Panc1 (cell line): ENCODE measurements at places on chromosomes 7 and 10.

GRCh38 chr7:109939207-109939606 lies 1151.7 kb upstream of the LRRN3 start:
- DNase-seq, result no peak

- DNase-seq, result no peak
Measured at GRCh38 chr7:22066522-22066921, 120.8 kb upstream of the CDCA7L start.

DNA sequence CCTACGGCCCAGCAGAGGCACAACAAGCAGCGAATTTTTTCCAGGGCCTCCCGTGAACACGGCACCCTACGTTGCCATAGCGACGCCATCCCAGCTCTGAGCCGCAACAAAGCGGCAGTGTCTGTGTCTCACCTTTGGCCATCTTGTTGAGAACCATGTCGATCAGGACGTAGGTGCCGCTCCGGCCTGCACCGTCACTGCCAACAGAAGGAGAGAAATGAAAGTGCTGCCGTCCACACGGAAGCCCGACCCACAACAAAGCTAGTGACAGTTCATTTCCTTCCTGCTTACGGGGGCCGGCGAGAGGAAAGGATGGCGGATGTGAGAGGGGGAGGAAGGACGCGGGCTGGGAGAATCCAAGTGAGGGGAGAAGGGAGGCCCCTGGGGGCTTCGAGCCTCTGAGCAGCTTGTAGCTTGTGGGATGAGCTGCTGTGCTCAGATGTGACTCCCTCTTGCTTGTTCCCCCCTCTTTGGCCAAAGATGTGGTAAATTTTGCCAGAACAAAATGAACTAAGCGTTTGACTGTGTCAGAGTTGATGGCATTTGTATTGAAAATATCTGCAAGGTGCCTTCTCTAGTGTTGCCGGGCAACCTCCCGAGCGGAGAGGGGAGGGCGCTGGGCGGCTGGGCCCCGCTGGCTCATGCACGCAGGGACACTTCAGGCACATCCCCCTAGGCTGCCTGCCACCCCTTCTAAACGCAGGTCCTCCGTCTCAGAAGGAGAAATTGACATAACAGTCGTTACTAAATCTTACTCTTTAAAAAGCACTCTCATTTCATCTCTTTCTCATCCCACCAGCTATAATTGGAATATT lies 232.2 kb downstream of the DNAJB6 start:
- no peak for DNase-seq

GRCh38 chr10:66803174-66803573 lies 122.7 kb upstream of the LRRTM3 start:
- DNase-seq, result no peak

DNA sequence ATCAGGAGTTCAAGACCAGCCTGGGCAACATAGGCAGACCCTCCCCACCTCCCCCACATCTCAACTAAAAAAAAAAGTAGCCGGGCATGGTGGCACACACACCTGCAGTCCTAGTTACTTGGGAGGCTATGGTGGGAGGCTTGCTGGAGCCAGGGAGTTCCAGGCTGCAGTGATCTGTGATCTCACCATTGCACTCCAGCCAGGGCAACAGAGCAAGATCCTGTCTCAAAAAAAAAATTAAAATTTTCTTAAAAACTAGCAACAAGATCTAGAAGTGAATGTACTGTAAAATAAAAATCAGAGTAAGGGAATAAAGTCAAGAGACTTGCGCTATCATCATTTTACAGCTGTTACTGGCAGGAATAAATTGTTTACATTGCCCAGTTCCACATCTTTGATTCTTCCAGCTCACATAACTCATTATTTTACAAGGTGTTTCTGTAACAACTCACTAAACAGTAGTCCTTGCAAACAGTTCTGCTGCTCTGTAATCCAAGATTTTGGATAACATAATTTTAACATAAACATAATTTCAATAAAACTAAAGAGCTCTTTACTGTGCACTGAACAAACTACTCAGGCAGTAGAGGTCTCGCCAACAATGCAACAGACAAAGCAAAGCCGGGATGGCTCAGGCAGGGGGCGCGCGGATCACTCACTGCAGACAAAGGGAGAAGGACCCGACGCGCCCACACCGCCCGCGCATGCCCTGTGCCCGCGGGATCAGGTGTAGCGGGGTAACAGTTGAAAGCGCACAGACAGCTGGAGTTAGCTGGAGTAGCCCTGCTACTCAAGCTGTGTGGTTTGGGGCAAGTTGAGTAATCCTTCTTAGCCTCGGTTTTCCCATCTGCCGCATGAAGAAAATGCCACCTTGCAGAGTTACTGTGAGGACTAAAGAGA lies 73.3 kb upstream of the NFE2L3 start:
- DNase-seq, result no peak
